ENCODE measurements at places on chromosomes 11 and 22.

GRCh38 chr11:103676413-103676812, 360.0 kb upstream of the DDI1 start:
- no peak for DNase-seq

DNA sequence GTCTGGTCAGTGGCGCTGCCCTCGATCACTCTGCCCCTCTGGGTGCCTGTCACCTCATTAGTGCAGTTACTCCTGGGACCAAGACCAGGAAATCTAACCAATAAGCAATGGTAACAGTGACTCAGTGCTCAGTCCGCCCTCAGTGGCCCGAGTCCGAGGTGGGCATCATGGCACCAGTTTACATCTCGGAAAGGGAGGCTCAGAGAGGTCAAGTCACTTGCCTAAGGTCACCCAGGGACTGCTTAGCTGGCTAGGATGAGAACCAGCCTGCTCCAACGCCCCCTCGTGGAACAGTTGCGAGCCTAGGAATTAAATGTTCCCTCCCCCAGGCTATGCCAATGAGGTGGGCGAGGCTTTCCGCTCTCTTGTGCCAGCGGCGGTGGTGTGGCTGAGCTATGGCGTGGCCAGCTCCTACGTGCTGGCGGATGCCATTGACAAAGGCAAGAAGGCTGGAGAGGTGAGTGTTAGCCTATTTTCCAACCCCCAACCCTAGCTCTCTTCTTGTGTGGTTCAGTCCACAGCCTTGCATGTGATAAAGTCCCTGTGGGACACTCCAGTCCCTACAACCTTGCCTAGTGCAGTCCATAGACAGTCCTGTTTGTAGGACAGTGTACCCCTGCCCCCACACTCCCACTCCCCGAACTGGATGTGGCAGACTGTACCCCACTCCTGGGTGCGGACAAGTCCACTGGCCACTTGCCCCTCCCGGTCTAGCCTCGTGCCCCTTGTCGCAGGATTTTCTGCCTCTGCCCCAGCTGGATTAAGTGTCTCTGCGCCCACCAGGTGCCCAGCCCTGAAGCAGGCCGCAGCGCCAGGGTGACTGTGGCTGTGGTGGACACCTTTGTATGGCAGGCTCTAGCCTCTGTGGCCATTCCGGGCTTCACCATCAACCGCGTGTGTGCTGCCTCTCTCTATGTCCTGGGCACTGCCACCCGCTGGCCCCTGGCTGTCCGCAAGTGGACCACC, 1.1 kb downstream of the MTFP1 start:
- DNase-seq: peak; percentile 94

DNA sequence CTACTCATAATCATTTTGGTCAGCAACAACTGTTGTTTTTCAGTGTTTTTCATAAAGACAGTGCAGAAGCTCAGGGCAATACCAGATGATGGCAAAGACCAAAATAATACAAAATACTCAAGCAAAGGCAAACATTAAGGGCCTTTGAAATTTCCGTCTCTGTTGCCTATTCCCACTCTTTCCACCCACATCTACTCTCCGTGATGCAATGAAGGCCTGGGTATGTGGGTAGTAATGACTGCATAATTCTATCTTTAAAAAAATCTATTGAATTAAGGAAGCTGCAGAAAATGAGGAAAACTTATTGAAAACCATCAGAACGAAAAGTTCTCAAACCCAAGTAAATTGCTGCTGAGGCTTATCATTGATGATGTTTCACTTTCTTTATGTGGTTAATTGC, 203.3 kb downstream of the MAML2 start:
- DNase-seq: no peak

GRCh38 chr11:61954106-61954850, 4.1 kb downstream of the BEST1 start:
- DNase-seq: no peak

DNA sequence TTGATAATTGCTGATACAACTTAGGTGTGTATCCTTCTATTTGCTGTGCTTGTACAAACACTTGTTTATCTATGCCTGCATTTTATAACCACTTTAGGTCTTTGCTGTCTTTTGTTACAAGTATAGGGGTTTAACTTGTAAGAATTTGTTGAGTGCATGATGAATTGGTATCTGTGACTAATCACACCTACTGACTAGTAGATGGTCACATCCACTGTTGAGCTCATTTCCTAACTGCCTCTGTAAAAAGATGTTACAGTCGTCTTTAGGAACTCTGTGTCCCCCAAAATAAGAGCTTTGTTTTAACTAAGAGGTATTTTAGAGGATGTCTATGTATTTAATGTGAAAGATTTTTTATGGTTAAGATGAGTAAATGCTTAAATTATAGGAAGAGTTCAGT, 60.5 kb downstream of the HIPK3 start:
- no peak for DNase-seq

All from stimulated activated naive CD8-positive, alpha-beta T cell treated with anti-CD3 and anti-CD28 coated beads, Interleukin-15, Interleukin-2, amounts not matched to agents 100 U/mL and 50 U/mL, for 24 hours (primary cell).